ENCODE measurements at places on chromosomes 16 and 17. TPM values are rescaled to one million over a fixed set of nuclear protein-coding genes. Genes with fewer than 3 reads are reported as not detected.

Gene HIC1
- total RNA-seq = 9.1 TPM

Gene PIPOX
- total RNA-seq = 6.4 TPM

Gene KRT36
- total RNA-seq = not detected

Gene APPBP2
- 60.2 TPM for total RNA-seq

DNA sequence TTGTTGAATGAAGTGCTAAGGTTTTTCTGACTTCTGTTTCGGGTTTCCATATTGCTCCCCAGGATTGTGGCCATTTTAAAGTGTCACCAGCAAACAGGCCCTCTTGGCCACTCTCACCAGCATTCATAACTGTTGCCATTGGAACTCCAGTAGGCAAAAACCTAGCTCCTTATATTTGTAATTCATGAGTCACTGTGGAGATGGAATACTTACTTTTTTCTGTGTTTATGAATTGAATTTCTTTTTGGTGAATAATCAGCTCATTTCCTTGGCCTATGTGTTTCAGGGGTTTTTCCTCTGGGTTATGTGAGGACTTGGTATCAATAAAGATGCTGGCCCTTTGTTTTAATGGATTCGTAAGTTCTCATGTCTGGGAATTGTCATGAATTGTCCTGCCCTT is 255.1 kb downstream of the SNX29 start:
- DNase-seq = no peak

DNA sequence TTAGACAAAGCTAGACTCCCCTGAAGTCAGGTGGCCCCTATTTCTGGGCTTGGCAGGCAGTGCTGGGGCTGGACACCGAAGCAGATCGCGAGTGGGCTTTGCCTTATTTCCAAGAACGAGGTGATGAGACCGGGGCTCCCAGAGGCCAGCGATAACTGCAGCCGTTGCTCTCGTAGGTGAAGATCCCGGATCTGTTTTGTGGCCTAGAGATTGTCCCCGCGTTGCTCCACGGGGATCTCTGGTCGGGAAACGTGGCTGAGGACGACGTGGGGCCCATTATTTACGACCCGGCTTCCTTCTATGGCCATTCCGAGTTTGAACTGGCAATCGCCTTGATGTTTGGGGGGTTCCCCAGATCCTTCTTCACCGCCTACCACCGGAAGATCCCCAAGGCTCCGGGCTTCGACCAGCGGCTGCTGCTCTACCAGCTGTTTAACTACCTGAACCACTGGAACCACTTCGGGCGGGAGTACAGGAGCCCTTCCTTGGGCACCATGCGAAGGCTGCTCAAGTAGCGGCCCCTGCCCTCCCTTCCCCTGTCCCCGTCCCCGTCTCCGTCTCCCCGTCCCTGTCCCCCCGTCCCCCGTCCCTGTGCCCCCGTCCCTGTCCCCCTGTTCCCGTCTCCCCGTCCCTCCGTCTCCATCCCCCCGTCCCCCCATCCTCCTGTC is 1.5 kb upstream of the TBCD start:
- DNase-seq = no peak
